Umbilical cord (tissue), 2 donors: ENCODE measurements at places on chromosomes 3 and 15. TPM values are rescaled to one million over a fixed set of nuclear protein-coding genes. Genes with fewer than 3 reads are reported as not detected.

The A4GNT gene
- 0.96 TPM for total RNA-seq

The CPEB1 gene
- total RNA-seq = 9.9 TPM

The CCDC54 gene
- 1.4 TPM for total RNA-seq

The TNNC1 gene
- total RNA-seq = 2.2 TPM

The DPPA2 gene
- not detected for total RNA-seq

The STAB1 gene
- total RNA-seq = 143 TPM

The SEMA3F gene
- total RNA-seq = 9.1 TPM

The CFAP100 gene
- 3.4 TPM for total RNA-seq

The ATP13A4 gene
- total RNA-seq = 16.6 TPM

The MFAP1 gene
- 12.0 TPM for total RNA-seq

The CELF6 gene
- total RNA-seq = 1.9 TPM

The FANCD2 gene
- total RNA-seq = 2.6 TPM

The SCG5 gene
- total RNA-seq = 1.4 TPM

The GABRG3 gene
- 1.7 TPM for total RNA-seq

GRCh38 chr3:132561003-132561402, 36.1 kb upstream of the ACKR4 start:
- no peak for DNase-seq

DNA sequence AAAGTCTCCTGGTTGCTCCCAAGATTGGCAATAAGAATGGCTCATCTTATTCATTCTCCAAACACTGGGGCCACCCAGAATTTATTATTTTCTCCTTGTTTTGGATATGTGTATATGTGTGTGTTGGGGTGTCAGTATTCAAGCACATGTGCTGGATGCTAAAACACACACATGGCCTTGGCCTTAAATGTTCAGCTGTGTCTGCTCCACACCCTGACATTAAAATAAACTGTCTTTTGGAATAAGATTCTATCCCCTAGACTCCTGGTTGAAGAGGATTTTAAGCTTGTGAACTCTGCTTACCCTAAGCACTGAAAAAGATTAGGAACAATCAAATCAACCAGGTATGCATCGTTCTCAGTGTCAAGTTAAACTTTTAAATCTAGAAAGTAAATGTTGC, 382.9 kb upstream of the MCTP2 start:
- DNase-seq = no peak

GRCh38 chr3:194255252-194256039, 95.7 kb downstream of the CPN2 start:
- peak; percentile 86 for DNase-seq

DNA sequence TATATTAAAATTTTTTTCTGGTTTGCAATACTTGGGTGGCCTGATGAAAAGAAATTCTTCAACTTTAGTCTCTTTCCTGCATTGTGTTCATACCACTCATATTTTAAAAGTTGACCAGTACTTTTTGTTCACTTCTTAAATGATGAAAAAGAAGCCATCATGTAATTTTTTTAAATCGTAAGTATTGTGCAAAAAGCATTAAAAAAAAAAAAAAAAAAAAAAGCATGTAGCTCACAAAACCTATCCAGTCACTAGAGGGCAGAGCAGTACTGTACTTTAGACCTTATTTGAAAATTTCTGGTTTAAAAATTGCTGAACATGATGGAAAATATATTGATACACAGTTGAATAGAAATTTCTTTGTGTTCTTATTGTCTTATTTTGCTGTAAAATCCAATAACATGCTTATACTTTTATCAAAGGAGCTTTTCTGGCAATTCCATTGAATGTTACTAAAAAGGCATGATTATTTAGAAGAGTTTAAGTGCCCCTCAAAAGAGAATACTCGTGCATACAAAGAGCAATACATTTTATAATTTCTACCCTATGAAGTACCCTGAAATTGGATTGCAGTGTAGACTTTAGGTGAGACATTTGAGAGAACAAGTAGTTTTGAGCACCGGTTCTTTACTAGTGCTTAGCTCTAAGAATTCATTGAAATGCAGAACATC, 137.7 kb downstream of the BBX start:
- peak; percentile 68 for DNase-seq

DNA sequence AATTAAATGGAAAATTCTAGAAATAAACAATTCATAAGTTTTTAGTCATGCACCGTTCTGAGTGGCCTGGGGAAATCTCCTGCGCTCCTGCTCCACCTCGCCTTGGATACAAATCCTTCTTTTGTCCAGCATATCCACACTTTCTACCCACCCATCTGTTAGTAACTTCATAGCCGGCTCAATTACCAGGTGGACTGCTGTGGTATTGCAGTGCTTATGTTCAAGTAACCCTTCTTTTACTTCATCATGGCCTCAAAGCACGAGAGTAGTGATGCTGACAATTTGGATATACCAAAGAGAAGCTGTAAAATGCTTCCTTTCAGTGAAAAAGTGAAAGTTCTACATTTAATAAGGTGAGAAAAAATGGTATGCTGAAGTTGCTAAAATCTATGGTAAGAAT, 142.3 kb upstream of the CHL1 start:
- DNase-seq = no peak

- peak; percentile 95 for DNase-seq
These were observed 125.7 kb downstream of the EEFSEC start for GRCh38 chr3:128278761-128279600.

DNA sequence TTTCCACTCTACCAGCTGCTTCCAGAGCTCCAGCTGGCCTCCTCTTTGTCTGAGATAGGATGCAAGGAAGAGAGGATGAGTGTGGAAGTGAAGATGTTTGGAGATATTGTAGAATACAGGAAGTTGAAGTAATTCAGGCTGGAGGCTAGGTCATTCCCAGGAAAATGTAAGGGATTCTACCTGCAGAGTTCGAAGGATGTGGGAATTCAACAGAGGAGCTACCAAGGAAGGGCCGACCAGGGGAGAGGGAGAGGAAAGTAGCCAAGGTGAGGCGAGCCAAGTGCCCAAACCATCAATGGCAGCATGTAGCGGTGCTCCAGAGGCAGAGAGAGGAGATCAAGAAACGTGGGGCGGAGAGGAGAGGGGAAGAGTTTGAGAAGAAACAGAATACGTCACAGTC, 49.0 kb upstream of the EPHB3 start:
- DNase-seq = no peak

GRCh38 chr3:23202921-23203707, at the start of gene UBE2E2:
UBE2E2 (plus strand) TSS chr3:23203327.
- DNase-seq = peak; percentile 71

GRCh38 chr15:67080900-67081431, 15.6 kb downstream of the SMAD3 start:
- DNase-seq = peak; percentile 52

DNA sequence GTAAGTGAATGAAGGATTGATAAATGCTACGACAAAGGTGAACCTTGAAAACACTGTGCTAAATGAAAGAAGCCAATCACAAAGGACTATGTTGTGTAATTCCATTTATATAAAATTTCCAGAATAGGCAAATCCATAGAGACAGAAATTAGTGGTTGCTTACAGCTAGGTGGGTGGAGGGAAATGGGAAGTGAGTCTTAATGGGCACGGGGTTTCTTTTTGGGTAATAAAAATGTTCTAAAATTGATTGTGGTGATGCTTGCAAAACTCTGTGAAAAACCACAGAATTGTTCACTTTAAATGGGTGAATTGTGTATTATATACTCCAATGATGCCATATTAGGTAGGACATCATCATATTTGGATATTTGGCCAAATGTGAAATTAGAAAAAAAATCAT, 20.9 kb upstream of the TEX9 start:
- DNase-seq = no peak

- no peak for DNase-seq
These were observed 163.4 kb upstream of the NSMCE3 start for GRCh38 chr15:29433050-29433318.

DNA sequence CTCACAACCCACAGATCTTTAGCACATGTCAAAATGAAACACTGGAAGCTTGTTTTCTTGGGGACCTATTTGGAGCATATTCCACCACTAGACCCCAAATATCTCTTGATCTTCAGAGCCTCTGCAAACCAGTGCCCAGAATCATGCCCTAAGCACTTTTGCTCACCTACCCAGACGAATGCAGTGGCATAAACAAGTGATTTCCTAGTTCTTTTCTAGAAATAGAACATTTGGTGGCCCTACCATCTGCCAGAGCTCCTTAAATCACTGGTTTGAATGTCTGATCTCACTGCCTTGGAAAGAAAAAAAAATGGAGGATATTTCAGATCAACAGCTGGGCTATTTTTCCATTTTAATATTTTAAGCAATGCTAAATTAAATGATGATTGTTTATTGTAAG, 5.3 kb downstream of the ZIC4 start:
- DNase-seq = no peak

- DNase-seq = peak; percentile 51
These were observed 57.4 kb upstream of the GADL1 start for GRCh38 chr3:30951826-30952225.

GRCh38 chr3:23455775-23456174, 252.6 kb downstream of the UBE2E2 start:
- DNase-seq = no peak

DNA sequence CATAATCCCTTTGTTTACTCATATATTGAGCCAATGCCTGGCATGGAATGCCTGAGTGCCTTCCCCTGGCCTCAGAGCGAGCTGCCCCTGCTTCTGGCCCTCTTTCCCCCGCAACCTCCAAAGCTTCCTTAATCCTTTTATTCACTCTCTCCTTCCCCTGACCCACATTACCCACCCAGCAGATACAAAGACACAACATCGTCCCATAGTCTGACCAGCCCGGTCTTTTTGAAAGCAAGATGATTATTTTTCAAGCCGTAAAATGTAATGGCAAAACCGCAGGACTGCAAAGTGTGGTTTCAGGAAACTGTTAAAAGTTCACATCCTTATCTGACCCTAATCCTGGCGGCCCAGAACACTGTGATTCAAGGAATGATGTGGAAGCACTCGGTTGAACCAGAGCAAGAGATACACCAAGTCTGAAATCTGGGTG, 78.4 kb upstream of the LRTM1 start:
- peak; percentile 52 for DNase-seq

DNA sequence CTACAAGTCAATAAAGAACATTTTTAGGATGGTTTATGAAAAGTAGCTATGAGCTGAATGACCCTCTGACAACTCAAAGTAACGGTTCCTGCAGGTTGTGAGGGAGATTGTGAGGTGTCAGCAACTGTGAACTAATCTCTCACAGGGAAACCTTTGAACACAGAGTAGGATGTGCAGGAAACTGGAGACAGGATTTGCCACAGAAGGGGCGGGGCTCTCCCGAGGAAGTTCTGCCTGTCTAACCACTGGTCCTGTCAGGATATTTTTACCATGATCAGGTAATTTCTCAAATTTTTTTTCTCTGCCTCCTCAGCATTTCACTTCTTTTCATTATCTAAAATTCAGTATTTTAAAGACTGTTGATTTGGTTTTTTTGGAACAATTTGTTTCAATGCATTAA, 33.3 kb downstream of the LEO1 start:
- DNase-seq = no peak

GRCh38 chr3:176521531-176522175, 675.6 kb downstream of the TBL1XR1 start:
- no peak for DNase-seq

- DNase-seq = peak; percentile 19
These were observed 250.4 kb downstream of the TJP1 start for GRCh38 chr15:29571792-29572431.

- DNase-seq = no peak
These were observed 25.9 kb upstream of the SNRK start for GRCh38 chr3:43260412-43260811.
